ENCODE measurements at places on chromosomes 6 and 20.

- no peak for DNase-seq
These were observed 6.1 kb upstream of the POU3F2 start for GRCh38 chr6:98828211-98828788.

GRCh38 chr6:134720353-134721059 lies 229.4 kb downstream of the ALDH8A1 start:
- DNase-seq = no peak

- no peak for DNase-seq
These were observed 177.8 kb upstream of the MYLIP start for GRCh38 chr6:15950962-15951569.

GRCh38 chr6:78701407-78701806 lies 165.9 kb upstream of the IRAK1BP1 start:
- no peak for DNase-seq

- no peak for DNase-seq
These were observed 30.9 kb downstream of the FIG4 start for GRCh38 chr6:109722011-109722410.

- no peak for DNase-seq
These were observed 1.2 kb downstream of the WTAP start for GRCh38 chr6:159728531-159728964.

GRCh38 chr6:106051226-106051625 lies 34.9 kb upstream of the PRDM1 start:
- DNase-seq = no peak

DNA sequence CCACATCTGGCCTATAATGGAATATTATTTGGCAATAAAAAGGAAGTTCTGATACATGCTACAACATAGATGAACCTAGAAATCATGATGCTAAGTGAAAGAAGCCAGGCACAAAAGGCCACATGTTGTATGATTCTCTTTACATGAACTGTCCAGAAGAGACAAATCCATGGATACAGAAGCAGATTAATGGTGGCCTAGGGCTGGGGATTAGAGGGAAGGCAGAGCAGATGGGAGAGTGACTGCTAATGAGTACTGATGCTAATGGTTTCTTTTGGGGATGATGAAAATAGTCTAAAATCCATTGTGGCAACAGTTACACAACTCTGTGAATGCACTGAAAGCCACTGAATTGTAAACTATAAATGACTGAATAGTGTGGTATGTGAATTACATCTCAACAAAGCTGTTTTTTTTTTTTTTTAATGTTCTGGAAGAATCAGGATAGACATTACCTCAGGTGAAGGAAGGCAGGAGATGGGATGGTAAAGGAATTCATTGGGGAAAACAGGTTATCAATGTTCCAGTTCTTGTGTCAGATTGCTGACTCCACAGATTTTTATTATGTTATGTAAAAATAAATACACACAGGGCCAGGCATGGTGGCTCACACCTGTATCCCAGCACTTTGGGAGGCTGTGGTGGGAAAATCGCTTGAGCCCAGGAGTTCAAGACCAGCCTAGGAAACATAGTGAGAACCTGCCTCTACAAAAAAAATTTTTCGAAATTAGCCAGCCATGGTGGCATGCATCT lies 8.9 kb upstream of the SOX12 start:
- no peak for DNase-seq

GRCh38 chr6:156587751-156588301 lies 189.4 kb upstream of the ARID1B start:
- DNase-seq = no peak

DNA sequence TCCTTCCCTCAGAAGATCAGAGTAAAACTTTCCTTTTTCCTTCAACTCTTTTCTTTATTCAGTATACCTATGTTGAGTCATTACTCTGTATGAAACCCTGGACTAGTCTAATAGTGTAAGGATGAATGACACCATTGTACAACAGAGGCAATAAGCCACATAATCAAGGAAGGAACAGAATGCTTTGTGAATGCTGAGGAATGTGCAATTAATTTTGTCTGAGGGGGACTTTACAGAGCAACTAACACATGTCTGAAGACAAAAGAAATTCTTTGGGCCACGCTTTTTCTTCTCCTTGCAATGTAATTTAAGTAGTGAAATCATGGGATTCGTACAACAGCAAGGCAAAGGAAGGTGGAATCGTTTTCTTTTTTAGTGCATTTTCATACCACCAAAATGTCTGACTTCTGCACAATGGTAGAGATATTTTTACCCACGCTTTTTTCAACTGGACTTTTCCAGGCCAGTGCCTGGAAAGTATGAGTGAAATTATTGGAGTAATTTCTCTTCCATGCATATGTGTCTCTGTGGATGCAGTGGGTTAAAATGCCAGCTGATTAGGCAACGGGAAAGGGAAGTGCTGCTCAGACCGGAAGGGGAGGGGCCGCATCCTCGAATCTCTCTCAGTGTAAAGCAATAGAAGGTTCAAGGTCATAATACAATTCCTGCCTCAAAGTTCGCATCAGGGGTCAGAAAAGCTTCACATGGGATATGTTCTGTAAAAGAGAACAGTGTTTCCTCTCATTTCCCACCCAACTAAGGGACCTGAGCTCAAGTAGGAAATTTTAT lies 89.9 kb upstream of the MTHFD1L start:
- no peak for DNase-seq

- DNase-seq = no peak
These were observed 548.9 kb downstream of the CBLN4 start for GRCh38 chr20:55456316-55456940.

- DNase-seq = no peak
These were observed 5.9 kb downstream of the SLC22A1 start for GRCh38 chr6:160127270-160128124.

- no peak for DNase-seq
These were observed 133.1 kb upstream of the MLN start for GRCh38 chr6:33936886-33937285.

DNA sequence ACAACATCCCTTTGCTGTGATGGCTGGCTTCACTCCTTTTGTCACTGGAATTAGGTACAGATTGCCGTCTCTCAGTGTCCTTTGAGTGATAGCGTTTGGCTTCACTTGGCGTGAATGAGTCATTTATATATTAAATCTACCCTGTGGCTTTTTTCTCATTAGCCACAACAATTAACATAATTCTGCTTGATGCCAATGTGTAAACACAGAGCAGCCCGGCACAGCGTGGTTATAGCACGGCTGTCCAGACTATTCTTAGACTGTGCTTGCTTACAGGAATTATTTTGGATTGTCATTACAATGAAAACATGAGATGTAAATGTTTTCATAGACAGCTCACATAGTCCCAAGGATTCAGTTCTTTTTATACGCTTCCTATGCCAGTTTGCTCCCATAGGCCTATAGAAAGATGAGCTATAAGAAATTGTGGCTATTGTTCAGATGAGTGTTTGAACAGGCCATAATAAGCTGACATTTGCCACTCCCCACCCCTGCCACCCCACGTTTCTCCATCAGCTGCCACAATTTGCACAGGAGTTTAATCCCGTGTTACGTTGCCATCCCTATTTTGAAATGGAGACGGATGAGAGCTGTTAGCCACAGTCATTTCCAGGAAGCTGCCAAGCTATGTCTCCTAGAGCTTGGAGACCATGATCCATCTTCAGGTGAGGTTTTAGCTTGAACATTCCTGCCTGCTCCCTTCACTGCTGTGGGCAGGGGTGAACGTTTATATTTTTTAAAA lies 65.9 kb downstream of the PPP1R14C start:
- no peak for DNase-seq

- DNase-seq = no peak
These were observed 435 bp upstream of the ZNF322 start for GRCh38 chr6:26660000-26660361.

- DNase-seq = no peak
These were observed 1.3 kb upstream of the PNISR start for GRCh38 chr6:99426451-99426757.

- DNase-seq = no peak
These were observed 248.1 kb downstream of the CD109 start for GRCh38 chr6:73943930-73944652.

DNA sequence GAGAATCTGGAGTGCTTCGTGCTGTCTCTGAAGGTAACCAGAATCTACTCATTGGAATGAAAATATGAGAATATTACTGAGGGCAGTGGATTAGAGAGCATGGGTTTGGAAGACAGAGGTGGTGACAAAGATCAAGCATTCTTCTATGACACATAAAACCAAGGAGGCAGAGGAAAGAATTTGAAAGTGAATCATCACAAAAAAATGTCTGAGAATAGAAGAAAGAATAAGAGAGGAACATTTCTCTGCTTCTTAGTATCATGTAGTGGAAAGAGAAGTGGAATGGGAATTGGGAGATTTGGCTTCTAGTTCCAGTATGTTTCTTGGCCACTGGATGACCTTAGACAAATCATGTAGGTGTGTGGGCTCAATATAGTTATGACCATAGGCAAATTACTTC lies 474.0 kb downstream of the TFAP2B start:
- DNase-seq = no peak

DNA sequence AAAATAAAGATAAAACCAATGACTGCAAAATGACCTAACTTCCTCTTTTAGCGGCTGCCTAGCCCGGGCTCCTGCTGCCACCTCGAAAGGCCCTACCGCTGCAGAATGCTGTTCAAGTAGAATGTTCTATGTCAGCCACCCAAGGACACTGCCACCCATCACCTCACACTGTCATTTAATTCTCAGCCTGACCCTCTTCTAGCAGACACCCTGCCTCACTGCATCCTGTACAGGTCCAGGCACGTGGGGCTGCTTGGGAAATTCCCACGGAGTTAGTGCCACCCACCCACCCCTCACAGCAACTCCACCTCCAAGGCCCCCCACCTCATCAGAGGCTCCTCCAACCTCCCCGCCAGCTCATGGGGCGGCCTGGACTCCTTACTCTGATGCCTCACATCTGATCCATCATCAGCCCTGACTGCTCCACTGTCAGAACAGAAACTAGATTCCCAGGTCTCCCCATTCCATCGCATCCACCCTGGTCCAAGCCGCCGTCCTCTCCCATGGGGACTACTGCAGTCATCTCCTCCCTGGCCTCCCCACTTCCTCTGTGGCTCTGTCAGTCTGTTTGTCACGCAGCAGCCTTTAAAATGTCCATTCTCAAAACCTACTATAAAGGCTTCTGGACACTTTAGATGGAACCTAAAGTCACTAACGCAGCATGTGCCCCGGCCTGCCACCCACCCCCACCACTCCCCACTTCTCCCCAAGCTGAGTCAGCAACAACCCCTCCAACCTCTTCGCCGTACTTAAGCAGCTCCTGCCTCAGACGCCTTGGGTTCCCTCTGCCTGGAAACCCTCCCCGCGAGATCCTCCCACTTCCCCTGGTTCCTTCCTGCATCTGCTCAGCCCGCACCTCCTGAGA lies 17.0 kb downstream of the NFATC2 start:
- no peak for DNase-seq

DNA sequence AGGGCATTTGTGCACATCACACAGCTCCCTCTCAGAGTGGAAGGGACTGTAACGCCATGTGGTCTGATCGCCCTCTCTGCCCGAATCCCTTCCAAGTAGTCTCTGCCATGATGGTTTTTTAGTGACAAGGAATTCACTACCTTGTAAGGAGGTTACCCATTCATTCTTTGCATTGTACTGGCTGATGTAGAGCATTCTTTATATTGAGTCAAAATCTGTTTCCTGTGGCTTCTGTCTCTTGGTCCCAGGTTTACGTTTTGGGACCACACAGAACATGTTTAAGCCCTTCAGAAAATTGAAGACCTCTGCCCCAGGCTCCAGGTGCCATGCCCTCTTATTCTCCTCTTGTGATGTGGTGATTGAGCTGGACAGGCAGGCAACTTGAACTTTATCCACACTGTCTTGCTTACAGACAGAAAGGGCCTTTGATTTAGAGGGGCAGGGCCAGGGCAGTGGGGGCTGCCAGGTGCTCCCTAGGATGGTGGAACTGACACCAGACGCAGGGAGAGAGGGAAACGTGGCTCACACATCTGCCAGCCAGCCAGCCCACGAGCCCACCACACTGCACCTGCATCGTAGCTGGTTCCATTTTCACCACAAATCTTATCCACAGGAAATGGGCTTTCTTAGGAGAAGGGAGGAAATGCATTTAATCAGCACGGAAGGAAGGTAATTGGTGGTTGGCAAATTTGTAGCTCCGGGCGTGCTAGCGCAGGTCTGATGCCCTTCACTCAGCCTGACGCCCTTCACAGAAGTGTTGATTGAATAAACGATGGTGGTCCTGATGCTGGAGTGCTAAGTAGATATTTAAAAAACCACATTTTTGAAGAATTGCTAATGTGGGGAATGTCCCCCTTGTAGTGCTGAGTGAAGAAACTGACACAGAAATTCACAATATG lies 78.2 kb downstream of the TCP11 start:
- no peak for DNase-seq

- no peak for DNase-seq
These were observed 4.4 kb downstream of the SULF2 start for GRCh38 chr20:47780720-47781389.

- DNase-seq = no peak
These were observed 13.0 kb upstream of the PPP1R14C start for GRCh38 chr6:150129616-150130505.

- DNase-seq = no peak
These were observed 101.5 kb downstream of the LAMP5 start for GRCh38 chr20:9615766-9616454.

DNA sequence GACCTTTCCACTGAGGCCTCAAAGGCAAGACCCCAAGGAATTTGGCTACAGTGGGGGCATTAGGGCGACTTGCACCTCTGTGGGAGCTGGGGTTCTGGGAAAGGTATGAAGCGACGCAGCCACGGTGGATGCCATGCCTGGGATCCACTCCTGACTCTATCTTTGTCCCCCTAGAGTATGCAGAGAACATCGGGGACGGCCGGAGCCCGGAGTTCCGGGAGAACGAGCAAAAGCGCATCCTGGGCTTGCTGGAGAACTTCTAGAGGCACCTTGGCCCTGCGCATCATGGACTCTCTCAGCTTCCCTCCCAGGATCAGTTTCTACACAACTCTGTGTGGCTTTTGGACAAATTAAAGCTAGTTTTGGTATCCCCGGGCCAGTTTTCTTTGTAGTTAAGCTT lies 31.2 kb upstream of the VSTM2L start:
- DNase-seq = no peak

DNA sequence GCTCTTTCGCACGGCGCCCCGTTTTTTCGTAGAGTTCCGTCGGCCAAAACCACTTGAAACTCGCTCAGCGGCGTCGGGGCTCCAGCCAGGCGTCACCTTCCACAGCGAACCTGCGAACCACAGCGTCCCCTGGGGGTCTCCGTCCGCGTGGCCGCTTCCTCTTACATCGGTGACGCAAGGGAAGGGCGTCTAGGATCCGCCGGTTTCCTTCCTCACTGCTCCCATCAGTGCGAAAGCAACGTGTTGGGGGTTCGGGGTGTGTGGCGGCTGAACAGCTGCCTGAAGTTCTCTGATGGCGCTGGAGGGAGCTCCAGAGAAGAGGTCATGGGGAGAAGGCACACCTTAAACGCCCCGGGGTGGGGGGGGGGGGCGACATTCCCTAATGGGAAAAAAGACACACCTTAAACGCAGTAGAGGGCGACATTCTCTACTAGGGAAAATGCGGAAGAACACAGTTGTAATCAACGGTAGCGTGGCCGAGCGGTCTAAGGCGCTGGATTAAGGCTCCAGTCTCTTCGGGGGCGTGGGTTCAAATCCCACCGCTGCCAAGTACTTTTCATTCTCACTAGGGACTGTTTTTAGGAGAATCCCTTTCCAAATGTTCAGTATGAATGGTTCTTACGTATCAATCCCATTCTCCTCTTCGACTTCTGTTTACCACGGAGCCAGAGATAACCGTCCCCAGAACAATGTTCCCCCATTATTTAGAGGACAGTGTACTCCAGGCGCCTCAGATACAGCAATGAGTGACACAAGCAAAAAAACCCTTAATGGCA lies 16.4 kb downstream of the ZNF311 start:
- DNase-seq = no peak
